ENCODE measurements at places on chromosomes 6 and 20.

GRCh38 chr6:167826896-167827582 lies at the start of gene AFDN:
Gene AFDN, plus strand, starts transcription at chr6:167826911. Its CDS starts 222 bp downstream, at chr6:167827133.
- no peak for DNase-seq

DNA sequence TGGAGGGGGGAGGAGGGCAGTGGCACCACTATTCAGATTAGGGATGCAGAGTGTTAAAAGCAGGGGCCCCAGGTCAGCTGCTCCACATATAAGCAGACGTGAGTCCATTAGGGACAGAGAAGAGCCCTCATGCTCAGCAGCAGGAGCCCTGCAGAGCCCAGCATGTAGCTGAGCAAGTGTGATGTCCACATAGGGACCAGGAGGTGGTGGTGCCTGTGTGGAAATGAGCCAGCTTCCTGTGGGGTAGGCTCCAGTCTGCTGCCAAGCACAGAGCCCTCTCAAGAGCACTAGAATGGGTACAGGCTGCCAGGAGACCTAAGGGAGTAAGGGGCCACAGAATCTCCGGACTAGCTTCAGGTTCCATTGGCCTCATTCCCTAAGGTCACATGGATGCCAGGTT lies 57.9 kb upstream of the MLN start:
- no peak for DNase-seq

GRCh38 chr6:168083514-168083885 lies 4.5 kb upstream of the FRMD1 start:
- no peak for DNase-seq

DNA sequence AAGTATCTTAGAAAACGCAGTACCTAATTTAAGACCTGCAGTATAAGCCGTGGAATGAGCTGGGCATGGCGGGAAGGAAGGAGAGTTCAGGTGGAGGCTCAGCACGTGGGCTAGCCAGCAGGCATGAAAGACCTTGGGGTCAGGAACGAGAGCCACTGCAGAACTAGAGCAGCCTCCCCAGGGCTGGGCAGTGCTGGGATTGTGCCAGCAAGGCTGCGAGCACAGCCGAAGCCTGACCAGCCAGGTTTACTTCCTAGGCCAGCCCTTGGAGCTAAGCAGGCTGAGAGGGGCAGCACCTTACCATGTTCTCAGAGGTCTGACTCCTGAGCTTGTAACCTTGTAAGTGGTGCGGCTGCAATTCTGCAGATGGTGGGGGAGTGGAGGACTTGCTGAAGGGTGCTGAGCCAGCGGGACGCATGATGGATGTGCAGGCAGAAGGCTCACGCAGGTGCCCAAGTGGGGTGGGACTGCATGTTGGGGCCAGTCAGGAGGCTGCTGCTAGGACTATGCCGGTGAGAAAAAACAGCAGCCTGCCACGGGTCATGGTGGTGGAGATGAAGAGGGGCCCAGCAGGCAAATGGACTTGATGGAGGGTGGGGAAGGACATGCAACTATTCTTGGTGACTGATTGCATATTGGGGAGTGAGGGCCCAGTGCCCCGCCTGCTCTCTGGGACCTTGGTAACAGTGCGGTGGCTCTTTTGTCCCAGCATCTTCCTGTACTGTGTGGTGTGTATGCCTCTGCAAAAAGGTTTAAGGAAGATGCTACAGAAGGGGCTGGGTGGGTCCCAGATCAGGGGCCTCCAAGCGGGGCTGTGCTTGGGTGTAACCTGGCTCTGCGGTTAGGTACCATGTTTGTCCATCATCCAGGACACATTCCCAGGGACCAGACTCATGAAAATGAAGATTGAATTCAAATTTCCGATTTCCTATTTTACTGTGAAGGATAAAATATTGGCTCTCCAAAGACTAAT lies 37.6 kb upstream of the IRF4 start:
- no peak for DNase-seq

GRCh38 chr6:155126727-155127439 lies 131.8 kb downstream of the TIAM2 start:
- peak; percentile 30 for DNase-seq

DNA sequence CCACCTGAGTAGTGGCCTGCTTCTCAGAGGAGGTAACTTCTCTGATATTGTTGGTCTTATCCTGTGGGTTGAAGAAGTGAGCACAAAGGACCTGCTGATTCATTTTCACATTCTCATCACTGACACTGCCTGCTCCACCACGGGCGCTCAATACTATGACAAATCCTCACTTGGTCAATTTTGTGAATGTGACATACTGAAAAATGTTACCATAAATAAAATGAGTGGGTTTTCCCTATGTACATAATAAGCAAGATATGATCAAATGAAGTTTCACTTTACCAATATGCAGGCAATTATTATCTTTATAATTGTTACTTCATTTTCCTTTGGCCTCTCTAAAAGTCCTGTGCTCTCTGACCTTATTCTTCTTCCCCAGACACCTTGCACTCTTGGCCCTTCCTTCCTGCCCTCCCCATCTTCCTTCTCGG lies 71.5 kb upstream of the RIPOR2 start:
- peak; percentile 50 for DNase-seq

- DNase-seq = no peak
Measured at GRCh38 chr6:137219664-137220252, 573 bp upstream of the IFNGR1 start.

DNA sequence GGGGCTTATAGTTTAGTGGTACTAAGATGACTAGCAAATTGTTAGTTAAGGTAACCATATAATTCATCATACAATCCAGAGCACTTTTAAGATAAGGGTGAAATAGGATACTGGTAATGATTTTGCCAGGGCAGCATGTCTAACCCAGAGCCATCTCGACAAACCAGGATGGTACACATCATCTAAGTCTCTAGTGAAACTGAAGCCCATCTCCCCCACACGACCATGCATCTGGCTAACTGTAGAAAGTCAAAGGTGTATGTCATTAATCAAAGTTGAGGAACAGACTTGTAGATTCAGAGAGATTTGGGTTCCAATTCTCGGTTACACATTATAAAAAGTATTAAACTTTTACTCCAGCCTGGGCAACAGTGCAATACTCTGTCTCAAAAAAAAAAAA lies 78.3 kb downstream of the PRKN start:
- no peak for DNase-seq

DNA sequence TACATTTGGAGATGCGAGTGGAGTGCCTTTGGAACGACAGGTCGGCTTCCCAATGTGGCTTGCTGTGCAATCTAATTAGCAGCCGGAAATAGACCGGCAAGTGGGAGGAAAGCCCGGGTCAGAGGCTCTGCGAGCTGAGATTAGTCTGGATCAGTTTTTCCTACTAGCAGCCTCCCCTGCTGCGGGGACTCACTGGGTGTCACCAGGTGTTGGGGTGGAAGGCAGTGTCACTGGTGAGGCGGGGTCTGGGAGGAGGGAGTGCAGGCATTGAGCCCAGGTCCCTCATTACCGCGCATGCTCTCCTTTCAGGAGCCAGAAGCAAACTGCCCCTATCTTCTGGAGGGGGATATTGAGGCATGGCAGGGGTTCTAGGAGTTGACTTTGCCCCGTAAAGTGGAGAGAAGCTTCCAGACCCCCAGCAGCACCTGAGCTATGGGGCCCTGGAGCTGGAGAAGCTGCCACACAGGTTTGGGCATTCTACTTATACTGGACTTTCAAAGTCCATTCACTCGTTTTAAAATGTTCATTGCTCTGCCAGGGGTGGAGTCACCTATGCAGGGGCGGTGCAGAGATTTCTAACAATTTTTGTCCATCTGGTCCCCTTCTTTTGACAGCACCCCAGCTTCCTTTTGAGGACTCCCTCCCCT lies 11.0 kb downstream of the SULF2 start:
- no peak for DNase-seq

GRCh38 chr20:46507760-46508407 lies 5.5 kb downstream of the ZNF334 start:
- DNase-seq = no peak

DNA sequence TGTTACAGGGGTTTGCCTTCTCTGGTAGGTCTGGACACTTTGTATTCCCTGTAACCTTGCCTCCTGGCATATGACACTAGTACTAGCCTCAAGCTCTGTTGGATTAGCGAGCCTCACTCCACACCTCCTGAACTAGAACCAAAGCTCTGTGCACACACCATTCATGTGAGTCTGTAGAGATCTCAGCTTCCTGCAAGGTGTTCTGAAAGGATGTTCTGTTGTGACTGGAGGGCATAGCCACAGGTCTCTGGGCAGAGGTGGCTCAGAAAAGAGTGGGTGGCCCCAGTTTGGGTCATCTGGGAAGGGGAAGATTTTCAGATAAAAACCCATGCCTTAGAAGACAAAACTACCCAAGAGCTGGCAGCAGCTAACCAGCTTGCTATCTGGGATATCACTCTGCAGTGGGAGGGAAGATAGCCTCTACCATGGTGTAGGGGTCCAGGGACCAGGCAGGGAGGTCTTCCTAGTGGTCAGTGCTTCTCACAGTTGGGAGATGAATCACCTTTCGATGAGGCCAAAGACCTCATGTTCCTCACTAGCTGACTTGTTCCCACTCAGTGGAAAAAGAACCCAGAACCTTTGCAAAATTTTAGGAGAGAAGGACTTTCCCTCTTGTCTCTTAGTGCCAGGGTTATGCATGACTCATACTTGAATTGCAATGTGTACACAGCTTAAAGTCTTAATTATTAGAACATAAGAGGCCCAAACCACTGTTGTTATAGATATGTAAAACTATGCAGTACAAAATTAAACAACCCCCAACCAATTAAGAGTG lies 41.4 kb downstream of the HLA-F start:
- no peak for DNase-seq

DNA sequence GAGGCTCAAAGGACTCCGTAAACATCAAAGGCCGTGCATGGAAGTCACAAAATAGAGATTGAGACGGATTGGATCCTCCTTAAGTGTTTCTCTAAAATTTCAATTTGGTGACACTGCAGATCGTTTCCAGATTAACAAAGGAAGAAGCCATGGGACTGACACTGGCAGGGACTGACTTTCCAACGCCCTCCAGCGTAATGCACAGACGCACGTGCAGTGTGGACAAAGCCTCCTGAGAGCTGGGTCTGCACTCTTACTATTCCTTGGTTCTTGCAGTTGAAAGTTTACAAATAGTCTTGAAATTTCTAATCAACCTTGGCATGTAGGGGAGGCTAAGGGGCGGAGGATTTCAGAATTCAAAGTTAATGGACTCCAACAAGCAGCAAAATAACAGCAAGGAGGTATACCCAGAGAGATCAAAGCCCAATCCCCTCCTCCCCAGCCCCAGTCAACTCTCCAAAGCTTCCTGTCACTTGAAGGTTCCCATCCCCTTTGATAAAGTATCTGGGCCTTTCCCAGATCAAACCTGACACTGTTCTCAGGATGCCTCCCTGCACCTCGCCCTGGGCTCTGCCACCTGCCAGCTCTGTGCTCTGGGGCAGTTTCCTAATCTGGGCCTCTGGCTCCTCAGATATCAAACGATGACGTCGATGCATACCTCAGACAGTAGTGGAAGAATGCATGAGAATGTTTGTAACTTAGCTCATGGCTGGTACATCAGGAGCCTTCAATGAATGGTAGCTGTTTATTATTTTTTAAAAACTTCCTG lies 106.5 kb upstream of the TRAF3IP2 start:
- DNase-seq = no peak
